ENCODE measurements at places on chromosomes 5 and 9.

DNA sequence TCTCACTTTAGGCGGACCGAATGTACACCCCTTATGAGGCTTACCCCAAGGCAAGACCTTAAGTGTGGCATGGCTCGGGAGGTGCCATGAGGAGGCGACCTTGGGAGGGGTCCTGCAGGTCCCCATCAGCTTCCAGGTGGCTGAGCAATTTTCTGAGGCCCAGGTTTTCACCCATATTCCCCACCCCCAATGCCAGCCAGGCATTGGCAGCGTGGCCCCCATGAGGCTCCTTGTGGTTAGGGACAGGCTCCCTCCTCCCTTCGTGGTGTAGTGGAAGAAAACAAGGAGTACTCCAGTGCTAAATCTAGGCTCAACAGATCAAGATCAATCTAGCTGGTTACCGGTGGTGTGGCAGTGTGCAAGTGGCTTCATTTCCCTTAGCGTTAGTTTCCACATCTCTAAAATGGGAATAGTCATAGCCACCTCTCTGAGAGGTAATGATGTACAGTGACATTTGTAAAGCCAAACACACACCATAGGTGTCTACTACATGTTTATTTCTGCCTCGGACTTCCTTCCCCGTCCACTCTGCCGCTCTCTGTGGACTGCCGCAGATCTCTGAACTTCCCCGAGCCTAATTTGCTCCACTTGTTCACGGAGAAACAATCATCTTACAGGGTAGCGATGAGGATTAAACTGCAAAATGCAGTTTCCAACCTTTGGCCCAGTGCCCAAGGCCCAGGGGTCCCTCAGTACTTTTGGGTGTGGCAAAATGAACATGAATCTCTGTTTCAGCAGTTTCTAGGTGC, 8.4 kb downstream of the LHX2 start:
- no peak for DNase-seq

- DNase-seq = no peak
Measured at GRCh38 chr5:77144837-77145139, 57.7 kb upstream of the ZBED3 start.

DNA sequence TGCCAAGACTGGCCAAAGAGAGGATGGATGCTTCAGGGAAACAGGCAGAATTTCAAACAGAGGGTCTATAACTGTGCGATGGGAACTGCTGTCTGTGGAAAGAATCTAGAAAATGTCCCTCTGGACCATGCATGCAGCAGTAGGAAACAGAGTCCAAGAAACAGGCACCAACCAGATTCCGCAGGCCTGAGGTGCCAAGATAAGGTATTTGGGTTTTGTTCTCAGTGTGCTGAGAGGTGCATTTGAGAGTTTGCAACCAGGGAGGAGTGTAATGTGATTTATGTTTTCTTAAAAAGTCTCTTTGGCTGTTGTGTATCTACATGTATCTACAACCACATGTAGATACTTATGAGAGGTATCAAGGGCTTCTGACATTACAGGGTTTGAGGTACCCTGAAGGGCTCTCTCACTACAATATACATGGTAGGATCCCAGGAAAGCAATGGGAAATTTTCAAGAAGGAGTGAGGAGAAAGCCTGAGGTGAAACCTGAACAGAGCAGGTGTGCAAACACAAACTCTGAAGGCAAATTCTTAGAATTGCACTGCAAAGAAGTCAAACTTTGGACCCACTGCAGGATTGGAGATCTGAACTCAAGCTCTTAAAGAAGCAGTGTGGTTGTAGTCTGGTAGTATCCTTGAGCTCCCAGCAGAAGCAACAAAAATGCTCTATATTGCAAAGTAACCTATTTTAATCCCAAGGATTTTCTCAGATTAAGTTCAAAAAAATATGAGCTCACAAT, 182.8 kb upstream of the NFIL3 start:
- no peak for DNase-seq

DNA sequence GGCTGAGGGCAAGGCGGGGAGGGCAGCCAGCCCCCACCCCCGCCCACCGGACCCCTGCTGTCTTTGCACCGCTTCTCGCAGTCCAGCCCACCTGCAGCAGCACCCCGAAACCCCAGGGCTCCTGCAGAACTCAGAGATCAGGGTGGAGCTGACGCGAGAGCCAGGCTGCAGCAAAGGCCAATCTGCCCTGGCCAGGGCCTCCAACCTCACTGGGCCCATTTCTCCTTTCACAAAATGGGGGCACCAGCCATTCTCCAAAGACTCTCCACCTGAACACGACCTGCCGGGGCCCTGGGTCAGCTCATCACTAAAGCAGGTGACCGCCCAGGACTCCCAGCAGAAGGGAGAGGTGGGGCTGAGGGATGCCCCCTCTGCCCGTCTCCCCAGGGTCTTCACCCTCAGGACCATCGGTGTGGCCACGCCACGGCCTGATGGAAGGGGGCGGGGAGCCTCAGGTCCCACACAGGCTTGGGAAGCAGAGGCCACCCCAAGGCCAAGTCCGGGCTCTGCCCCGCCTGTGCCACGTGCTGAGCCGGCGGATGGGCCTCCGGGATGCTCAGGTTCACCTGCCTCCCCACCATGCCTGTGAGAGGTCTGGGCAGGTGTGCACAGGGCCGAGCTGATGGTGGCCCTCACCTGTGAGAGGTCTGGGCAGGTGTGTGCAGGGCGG, 13.1 kb downstream of the NACC2 start:
- no peak for DNase-seq

DNA sequence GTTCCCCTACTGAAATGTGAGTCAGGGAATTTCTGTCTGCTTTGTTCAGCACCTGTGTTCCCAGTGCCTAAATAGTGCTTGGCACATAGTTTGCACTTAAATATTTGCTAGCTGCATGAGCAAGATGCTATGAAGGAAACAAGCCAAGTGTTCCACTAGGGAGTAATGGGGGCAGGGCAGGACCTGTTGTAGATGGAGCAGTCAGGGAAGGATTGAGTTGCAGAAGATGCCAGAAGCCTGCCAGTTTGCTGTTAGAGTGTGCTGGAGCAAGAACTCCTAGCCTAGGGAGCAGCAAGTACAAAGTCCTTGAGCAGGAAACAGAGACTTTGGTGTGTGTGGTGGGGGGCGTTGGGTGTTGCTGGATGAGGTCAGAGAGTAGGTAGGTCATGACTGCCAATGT, 87.5 kb downstream of the DAB2IP start:
- DNase-seq = no peak

DNA sequence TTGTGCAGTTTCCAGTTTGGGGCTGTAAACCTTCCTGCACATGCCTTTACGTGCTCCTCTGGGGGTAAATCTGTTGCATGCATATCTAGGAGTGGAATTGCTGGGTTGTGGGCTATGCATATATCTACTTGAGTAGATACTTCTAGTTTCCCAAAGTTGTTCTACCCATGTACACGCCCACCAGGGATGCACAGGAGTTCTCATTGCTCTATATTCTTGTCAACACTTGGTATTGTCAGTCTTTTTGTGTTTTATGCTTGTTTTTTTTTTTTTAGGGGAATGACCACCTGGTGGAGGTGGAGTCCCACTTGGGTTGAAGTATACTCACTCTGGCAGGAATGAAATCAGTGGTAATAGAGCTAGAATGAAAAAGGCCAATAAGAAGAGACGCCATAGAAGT, 23.0 kb downstream of the FOXE1 start:
- no peak for DNase-seq

DNA sequence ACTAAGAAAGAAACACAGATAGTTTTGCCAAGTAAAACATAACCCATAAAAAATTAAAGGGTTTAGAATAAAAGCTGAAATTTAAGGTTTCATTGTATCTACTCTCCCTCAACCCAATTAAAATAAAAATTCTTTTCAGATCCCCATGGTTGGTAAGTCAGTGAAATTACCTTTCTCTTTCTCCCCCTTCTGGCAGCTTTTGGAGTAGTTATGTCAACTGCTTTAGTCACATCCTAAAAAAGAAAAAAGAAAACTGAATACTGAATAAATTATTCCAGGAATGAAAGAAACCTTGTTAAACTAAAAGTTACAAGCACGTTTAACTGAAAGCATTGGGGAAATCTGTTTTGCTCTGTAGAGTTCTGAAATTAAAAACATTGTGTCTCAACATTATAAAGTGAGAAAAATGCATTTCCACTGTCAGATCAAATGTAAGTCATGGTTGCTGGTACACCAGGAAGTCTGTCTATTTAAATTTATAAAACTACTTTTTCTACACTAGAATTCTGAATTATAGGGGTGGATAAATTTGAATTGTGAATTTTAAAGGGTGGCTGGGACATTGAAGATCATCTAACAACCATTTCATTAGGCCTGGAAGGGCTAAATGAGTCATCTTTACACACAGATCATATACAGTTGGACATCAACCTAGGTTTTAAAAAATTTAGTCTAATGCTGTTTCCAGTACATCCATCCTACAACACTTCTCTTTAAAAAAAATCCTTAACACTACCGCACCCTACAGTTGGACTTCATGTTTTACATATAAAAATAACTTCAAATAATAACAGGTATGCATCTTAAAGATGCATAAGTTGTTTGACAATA, 24.7 kb downstream of the PSIP1 start:
- DNase-seq = no peak

DNA sequence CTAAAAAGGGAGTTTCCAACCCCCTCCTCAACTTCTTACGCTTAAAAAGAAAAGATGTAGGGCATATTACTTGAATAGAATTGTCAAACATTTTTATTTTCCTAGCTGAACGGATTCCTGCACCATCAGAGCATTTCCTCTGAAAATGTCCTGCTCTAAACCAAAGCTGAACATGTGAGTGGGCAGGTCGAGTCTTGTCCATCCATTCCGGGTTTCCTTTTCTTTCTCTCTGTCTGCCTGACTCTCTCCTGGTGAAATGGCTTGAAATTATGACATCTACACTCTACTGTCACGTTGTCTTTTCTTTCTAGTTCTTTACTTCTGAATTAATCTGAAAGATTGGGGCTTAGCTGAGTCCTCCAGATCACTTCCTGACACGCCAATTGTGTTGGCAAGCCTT, 39.2 kb upstream of the PTPN3 start:
- no peak for DNase-seq

DNA sequence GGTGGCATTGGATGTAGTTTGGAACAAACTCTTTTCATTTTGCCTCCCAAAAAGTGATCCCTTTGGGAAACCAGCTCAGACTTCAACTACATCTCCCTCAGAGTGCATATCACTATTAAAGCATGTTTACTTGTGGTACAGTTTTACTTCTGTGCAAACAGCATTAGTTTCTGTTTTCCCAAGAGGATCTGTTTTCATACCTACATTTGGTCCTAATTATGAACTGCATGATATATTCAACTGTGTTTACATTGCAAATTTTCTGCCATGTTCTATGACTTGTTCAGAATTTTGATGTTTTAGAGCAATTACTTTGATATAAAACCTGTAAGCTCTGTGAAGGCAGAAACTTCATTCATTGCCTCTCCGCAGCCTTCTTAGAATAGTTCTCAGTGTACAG, 681.5 kb upstream of the ACO1 start:
- no peak for DNase-seq

DNA sequence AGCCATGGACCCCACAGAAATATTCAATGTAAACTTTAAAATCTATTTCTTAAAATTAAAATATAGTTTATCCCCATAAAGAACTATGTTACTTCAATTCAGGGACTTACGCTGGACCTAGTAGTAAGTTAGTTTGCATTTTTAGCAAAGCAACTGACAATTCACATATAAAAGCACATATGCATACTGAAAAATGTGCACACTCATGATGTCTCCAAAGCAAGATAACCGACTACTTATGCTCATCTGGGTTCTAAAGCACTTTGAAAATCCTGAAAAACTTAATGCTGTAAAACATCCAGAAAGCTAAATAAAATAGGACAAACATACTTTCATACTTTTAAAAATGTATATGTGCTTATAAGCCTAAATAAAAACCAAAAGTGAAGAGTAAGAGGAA, 264.4 kb upstream of the GAS1 start:
- no peak for DNase-seq

DNA sequence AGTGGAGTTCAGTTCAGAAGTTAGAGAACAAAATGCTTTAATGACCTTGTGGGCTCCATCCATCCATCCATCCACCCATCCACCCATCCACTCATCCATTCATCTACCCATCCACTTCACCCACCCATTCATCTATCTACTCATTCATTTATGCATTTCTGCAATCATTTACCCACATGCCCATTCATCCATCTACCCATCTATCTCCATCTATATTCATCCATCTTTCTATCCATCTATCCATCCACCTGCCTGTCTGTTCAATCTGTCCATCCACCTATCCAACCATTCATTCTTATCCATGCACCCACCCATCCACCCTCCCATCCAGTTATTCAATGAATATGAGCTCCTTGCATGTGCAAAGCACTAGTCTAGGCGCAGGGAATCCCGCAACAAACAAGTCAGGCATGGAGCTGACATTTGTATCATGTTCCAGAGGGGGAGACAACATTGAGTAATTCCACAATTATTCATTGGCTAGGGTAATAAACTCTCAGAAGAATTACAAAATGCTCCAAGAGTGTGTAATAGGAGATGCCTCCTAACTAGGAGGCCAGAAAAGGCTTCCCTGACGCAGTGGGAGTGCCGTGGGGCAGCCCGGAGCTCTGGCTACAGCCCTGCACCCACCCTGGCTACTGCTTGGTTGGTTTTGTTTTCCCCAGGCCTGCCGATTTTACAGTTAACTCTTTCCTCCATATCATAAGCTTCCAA, 211.2 kb downstream of the NXNL2 start:
- DNase-seq = peak; percentile 59

GRCh38 chr9:112271466-112272098, 61.8 kb downstream of the PTBP3 start:
- no peak for DNase-seq

- DNase-seq = peak; percentile 61
Measured at GRCh38 chr9:110874963-110875674, 163.2 kb downstream of the LPAR1 start.

DNA sequence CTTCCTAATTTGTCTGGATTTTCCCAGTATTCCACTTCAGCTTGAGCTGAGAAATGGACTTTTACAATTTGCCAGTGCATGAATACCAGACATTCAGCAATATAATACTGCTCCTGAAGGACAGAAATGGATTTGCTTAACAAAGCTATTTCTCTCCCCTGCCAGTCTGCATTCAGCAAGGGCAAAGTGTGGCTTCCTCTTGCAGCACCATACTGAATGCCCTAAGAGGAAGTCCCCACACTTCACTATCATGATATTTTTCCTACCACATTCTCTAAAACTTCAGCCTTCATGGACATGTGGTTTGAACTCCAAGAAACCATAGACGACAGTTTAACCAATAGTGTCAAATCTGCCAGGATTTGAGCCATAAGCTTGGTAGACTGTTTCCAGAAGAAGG, 19.8 kb upstream of the TLE4 start:
- no peak for DNase-seq

DNA sequence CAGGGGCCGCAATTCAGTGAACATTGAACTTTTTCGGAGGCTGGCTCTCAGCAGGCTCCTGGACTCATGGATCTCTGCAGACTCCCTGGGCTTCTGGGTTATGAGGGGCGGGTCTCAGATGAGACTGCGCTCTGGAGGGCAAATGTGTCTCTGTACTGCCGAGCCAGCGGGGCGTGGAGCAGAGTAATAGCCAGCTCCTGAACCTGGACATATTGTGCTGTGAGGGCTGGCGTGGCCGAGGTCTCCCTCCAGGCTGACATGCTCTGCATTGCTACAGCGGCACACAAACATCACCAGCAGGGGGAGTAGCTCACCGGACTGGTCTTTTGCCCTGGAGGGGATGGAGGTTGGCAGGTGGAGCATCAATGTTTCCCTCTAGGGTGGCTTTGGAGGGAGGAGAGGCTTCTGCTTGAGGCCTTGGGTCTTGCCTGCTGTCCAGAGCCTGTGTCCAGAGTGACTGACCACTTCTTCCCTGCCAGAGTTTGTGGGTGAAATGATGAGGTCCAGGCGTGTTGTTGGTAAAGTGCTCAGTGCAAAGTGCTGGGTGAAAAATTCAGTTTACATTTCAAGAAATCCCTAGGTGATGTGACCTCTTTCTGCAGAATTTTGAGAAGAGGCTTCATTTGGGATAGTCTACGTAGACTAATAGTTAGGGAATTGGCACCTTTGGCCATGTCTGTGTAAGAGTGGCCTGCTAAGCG, 10.9 kb upstream of the GADD45G start:
- DNase-seq = no peak
